Activated CD4-positive, alpha-beta memory T cell treated with anti-CD3 and anti-CD28 coated beads for 36 hours (primary cell): ENCODE measurements at places on chromosomes 4 and X. TPM values are rescaled to one million over a fixed set of nuclear protein-coding genes. Genes with fewer than 3 reads are reported as not detected.

Gene TRIM75
- not detected for total RNA-seq

Gene FAM47E
- not detected for total RNA-seq

Gene SLITRK2
- total RNA-seq: not detected

Gene CLDN2
- not detected for total RNA-seq

Gene PCSK1N
- total RNA-seq: 2.8 TPM

Gene TAF9B
- total RNA-seq: 23.0 TPM

Gene SPATA4
- not detected for total RNA-seq

Gene HDX
- total RNA-seq: 1.0 TPM

Gene LONRF3
- total RNA-seq: 4.5 TPM

Gene BEND2
- total RNA-seq: not detected

Gene UGT2A2
- total RNA-seq: not detected

Gene ZNF595
- 6.9 TPM for total RNA-seq

Gene PLXNA3
- 33.7 TPM for total RNA-seq

Gene ZNF630
- 1.5 TPM for total RNA-seq

Gene GYPE
- 0.50 TPM for total RNA-seq

Gene PRRG3
- total RNA-seq: not detected

Gene CXCL6
- not detected for total RNA-seq

Gene LNX1
- not detected for total RNA-seq

Gene PAK3
- 1.3 TPM for total RNA-seq

Gene MGAT4D
- total RNA-seq: not detected

Gene PABPC5
- total RNA-seq: not detected

Gene CXCL11
- not detected for total RNA-seq

Gene RASL11B
- 0.29 TPM for total RNA-seq

Gene PAGE2B
- 0.70 TPM for total RNA-seq

Gene MAGEA4
- total RNA-seq: not detected

Gene COL4A6
- total RNA-seq: not detected

Gene XK
- total RNA-seq: not detected

Gene MAGEC2
- total RNA-seq: not detected

Gene GRPR
- not detected for total RNA-seq

Gene ASB12
- not detected for total RNA-seq

Gene NKX6-1
- total RNA-seq: not detected

Gene MCF2
- 0.07 TPM for total RNA-seq

Gene MAGEA12
- total RNA-seq: not detected

Gene CFAP97
- total RNA-seq: 47.5 TPM

Gene CTAG1B
- not detected for total RNA-seq

Gene IL9R
- total RNA-seq: 2.7 TPM

Gene TLR3
- 0.10 TPM for total RNA-seq

Gene ARHGAP36
- not detected for total RNA-seq

Gene PRR32
- not detected for total RNA-seq

Gene CCDC110
- 0.26 TPM for total RNA-seq

Gene PPP2R3B
- total RNA-seq: 31.7 TPM

Gene PCDH19
- not detected for total RNA-seq

Gene ATP7A
- 8.0 TPM for total RNA-seq

Gene SPACA5
- total RNA-seq: not detected

Gene FMR1NB
- total RNA-seq: not detected

Gene UGT2B7
- total RNA-seq: not detected

Gene PRDM5
- total RNA-seq: 0.17 TPM

Gene RNF212
- 0.87 TPM for total RNA-seq

Gene BMP15
- not detected for total RNA-seq
